ENCODE measurements at places on chromosomes 1 and 21.

- DNase-seq = no peak
These were observed 24.8 kb upstream of the RGS18 start for GRCh38 chr1:192133350-192133926.

GRCh38 chr1:226967665-226968064, 27.6 kb downstream of the COQ8A start:
- DNase-seq = peak; percentile 82

- peak; percentile 38 for DNase-seq
These were observed 160.6 kb upstream of the USP24 start for GRCh38 chr1:55375617-55376258.

- DNase-seq = no peak
These were observed 66.8 kb downstream of the CAPZB start for GRCh38 chr1:19418503-19418971.

DNA sequence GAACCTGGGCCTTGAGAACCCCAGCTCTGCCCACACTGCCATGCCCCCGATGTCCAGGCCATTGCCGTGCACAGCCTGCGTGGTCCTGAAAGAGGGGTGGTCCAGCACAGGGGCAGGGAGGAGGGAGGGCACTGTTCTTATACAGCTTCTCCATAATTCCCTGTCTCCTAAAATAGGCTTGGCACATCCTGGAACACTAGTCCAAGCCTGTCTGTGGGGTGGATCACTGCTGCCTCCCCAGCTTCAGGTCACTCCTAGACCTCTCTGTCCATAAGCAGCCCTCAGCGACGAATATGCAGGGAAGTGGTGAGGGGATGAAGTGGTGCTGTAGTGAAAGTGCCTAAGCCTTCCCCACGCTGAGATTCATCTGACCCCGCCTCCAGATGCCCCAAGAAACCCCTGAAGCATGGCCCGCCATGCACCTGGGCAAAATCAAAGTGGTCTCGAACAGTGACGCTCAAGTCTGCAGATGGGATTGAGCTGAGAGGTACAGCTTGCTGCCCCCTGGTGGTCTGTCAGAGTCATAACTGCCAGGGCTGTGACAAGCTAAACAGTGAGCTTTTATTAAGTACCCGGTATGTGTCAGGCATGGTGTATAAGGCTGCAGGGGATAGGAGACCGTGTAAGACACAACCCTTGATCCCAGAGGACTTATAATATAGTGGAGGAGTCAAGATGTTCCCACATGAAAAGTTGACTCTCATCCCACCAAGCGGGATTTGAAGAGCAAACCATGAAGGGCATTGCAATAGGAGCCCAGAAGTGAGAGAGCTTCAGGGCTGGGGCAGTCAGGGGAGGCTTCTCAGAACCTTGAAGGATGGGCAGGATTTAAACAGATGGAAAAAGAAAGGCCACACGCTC, 66.6 kb downstream of the FAM163A start:
- DNase-seq = peak; percentile 55

All from NCI-H446 treated with DMSO at 0.1 percent for 48 hours (cell line).